ENCODE measurements at places on chromosomes 5 and 9.

DNA sequence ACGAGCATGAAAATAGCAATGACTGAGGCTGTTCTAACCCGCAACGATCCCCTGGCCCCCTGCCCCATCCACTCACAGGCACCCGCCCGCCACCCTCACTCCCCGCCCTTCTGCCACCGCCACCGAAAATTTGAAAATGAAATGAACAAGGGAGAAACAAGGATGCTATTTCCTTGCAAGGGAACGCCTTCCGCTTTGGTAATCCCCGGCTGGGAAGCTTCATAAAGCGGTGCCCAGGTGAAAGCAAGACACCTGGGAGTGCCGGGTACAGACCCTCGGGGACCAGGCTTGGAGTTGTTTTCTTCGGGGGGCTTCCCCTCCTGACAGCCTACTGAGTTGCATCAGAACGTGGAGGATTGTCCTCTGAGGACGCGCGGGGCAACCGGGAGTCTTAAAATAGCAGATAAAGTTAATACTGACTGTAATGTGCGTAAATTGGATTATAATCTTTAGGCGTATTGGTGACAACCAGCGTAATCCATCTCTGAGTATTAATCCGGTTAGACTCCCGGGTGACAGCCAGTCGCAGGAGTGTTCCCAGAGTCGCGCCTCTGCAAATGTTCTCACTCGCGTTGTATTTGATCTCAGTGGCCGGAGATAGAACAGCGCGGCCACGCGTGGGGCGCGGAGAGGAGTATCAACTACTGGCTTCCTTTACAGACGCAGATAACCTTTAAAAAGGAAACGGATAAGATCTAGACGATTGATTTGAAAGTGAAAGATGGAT is 885 bp upstream of the MLLT3 start:
- no peak for DNase-seq

- DNase-seq: no peak
Observed at GRCh38 chr5:1172670-1173404, 28.6 kb upstream of the SLC6A19 start.

- no peak for DNase-seq
Observed at GRCh38 chr9:14323083-14323971, 9.4 kb upstream of the NFIB start.

DNA sequence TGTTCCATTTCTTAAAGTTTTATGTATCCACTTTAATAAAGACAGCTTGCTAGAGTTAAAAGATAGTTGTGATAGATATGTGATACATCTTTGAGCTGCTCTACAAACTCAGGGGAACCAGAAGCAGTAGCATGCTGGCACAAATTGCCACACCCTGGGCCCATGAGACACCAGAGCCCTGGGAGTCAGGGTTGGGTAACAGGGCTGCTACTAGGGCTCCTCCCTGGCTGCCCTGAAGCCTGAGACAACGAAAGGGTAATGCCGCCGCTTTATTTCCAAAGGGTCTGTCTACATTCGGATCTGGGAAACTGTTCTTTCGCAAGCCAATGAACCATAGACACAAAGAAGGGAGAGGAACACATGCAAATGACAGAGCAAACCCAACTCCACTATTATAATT is 29.2 kb downstream of the PTPN3 start:
- DNase-seq: no peak

DNA sequence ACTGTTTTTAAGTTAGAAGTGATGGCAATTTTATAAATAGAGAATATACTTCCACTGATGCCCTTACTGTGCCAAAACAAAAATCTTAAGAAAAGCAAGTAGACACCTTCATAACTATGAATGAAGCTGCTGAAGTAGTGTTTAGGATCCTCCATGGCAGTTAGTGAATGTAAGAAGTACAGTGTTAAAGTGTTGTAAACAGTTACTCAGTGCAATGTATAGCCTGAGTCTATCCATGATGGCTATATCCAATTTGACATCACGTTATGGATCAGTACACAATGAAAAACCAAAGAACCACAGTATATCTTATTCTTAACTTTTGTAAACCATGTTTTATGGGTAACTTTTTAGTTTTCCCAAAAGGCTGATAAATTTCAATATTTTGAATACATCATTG is 7.1 kb downstream of the CCNG1 start:
- no peak for DNase-seq

GRCh38 chr5:133843911-133844310 is 124.5 kb downstream of the C5orf15 start:
- no peak for DNase-seq

GRCh38 chr9:117938086-117938485 is 233.9 kb downstream of the TLR4 start:
- DNase-seq: no peak

- no peak for DNase-seq
Observed at GRCh38 chr9:135525241-135526088, 4.2 kb downstream of the LCN1 start.

DNA sequence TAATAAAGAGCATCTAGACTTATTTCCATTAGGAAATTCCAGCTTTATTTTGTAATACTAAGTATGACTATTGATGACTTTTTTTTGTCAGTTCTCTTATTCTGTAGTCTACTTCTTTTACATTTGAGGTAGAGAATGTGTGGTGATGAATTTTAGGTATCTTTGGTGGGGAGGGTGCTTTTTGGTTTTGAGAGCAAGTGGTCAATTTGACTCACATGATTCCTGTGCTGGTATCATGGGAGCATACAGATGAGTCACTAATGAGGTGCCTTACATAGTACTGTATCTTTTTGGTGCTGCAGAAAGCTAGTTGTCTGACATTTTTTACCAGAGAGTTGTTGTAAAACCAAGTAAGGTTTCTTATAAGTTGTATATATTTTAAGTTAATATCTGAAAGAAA is 35.3 kb downstream of the ERBIN start:
- DNase-seq: no peak

Data from BJ (cell line).